ENCODE measurements at places on chromosomes 12 and 14.

DNA sequence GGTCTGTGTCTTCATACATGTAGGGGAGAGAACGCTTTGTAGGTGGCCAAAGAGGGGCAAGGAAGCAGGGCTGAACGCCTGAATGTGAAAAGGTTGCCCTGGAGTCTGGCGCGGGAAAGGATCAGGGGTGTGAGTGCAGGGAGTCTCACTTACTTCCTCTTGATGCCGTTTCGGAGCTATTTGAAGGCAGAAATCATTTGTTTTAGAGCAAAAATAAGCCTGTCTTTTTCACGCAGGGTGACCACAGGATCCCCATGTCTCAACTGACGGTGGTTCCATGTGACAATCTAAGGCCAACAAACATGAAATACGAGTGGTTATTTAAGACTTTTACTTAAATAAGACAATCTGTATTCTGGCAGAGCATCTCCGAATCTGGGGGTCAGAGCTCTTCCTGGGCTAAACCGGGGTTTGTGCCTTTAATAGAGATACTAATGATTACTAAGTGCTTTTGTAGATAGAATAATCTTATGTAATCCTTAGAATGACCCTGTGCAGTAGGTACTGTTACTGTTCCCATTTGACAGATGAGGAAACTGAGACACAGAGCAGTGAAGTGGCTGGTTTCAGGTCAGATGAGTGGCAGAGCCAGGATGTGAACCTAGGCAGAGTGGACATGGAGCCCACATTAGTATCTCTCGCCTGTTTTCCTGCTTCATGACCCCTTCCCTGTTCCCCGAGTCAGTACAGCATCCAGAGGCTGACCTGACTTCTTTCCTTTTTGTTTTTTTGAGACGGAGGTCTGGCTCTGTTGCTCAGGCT lies 1.9 kb downstream of the BRI3BP start:
- no peak for DNase-seq

GRCh38 chr14:67420102-67420739 lies 8.3 kb upstream of the PLEK2 start:
- no peak for DNase-seq

DNA sequence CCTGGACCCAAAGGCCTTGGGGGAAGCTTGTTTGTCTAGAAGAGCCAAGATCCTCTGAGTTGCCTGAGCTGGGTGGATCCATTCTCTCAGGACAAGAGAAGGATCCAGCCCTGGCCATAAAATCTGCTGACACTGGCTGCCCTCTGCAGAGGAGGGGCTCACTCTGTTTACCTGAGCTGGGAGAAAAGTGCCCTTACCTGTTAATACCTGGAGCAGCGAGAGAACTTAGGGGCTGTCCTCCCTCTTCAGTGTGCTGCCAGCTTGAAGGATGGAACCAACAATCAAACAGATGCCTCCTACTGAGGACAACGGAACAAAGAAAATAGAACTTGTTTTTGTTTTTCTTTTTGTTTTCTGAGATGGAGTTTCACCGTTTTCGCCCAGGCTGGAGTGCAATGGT lies 7.3 kb upstream of the KRT7 start:
- no peak for DNase-seq

DNA sequence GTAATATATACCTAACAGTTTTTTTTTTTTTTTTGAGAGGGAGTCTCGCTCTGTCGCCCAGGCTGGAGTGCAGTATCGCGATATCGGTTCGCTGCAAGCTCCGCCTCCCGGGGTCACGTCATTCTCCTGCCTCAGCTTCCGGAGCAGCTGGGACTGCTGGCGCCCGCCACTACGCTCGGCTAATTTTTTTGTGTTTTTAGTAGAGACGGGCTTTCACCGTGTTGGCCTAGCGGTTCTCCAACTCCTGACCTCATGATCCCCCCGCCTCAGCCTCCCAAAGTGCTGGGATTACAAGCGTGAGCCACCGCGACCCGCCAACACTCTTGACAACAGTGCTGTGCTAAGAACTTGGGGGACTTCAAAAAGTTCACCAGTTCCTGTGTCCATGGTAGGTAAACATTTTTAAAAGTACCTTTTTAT lies 63.5 kb downstream of the FOXG1 start:
- no peak for DNase-seq

DNA sequence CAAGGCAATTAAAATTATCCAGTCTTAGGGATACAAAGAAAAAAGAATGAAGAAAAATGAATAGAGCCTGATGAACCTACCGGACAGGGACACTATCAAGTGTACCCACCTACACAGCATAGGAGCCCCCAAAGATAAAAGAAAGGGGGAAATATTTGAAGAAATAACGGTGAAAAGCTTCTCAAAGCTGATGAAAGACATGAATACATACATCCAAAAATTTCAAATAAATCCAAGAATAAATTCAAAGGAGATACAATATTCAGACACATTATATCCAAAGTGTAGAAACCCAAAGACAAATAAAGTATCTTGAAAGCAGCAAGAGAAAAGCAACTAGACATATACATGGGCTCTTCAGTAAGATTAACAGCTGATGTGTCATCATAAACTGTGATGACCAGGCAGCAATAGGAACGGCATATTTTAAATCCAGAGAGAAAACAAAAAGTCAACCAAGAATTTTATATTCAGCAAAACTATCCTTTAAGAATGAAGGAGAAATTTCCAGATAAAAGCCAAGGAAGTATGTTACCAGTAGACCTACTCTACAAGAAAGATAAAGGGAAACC lies 56.0 kb downstream of the CDK17 start:
- no peak for DNase-seq

DNA sequence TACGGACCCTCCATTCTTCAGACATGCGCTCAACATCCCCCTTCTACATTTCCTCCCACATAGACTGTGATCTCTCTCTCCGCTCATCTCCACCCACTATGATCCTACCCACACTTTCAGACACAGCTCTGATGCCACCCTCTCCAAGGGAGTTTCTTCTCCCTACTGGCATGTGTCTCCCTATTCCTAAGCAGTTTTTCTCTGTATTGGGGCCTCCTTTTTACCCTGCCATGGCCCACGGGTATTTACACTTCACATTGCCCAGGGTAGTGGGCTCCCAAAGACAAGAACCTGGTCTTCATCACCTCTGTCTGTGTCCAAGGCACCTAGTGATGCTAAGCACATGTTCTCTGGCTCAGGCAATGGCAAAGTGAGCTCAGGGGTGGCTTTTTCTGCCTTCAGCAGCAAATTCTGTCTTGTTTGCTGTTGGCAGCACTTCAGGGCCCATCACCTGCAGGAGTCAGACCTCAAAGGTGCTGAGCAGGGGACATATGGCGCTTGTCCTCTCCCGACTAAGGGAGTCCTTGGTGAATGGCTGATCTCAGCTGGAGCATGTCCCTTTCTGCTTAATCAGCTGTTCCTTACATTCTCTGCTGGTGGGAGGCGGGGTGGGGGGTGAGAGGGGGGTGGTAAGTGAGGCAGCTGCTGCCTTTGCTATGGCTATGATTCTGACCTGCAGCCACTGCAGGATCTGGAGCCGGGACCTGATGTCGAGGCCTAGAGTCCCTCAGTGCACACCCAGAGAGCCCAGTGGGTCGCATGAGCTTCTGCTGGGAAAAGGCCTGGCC lies 256.8 kb downstream of the PCNX1 start:
- DNase-seq, result no peak

- no peak for DNase-seq
Observed at GRCh38 chr12:114528766-114529165, 122.8 kb upstream of the TBX5 start.

DNA sequence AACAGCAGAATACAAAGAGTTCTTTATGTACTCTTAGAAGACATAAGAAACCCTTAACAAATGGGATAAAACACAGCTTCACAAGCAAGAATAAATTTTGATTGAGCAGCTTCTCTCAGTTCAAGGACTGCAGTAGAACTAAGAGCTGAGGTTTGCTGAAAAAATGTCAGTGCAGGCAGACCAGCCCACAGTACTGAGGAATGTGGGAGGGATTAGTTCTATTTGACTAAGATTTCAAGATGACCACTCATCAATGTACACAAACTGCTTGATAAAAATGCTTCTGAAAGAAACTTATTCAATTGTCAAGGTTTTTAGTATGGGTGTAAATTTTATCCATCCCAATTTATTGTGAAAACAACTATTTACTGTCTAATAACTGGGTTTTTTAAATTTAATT lies 138.4 kb downstream of the SEC23A start:
- DNase-seq, result no peak

- no peak for DNase-seq
Observed at GRCh38 chr14:94244182-94244581, 48.9 kb downstream of the SERPINA10 start.

- DNase-seq, result no peak
Observed at GRCh38 chr12:103523771-103524170, 28.0 kb upstream of the C12orf42 start.

DNA sequence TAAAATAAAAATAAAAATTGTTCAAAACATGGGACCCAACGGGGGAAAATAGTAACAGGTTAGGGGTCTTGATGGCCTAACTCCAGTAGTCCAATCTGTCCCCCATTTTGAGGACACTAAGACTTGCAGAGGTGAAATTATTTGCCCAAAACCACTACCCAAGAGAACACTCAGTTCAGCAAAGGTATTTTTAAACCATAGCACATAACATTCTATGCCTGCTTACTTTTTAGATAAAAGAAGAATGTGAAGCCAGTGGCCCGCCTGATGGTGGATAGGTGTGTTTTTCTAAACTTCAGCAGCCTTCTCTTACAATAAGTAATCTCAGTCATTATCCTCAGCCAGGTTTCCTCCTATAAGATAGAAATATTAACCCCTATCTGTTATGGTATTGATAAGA lies 45.5 kb downstream of the ZNF641 start:
- no peak for DNase-seq

GRCh38 chr12:67155863-67156262 lies 113.3 kb upstream of the CAND1 start:
- no peak for DNase-seq

DNA sequence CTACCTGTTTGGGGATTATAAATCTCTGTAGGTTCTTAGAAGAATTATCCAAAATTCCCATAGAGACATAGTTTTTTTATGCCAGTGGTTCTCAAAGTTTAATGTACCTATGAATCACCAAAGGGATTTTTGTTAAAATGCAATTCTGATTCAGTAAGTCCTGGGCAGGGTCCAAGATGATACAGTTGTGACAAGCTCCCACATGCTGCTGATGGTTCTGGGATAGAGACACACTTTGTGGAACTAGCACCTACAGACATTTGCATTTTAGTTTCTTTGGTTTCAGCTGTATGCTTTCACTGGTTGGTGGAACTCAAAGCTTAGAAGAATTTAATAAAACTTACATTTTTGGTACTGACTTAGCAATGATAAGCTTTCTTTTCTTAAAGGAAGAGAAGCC lies 80.4 kb downstream of the PTCSC3 start:
- DNase-seq, result no peak

DNA sequence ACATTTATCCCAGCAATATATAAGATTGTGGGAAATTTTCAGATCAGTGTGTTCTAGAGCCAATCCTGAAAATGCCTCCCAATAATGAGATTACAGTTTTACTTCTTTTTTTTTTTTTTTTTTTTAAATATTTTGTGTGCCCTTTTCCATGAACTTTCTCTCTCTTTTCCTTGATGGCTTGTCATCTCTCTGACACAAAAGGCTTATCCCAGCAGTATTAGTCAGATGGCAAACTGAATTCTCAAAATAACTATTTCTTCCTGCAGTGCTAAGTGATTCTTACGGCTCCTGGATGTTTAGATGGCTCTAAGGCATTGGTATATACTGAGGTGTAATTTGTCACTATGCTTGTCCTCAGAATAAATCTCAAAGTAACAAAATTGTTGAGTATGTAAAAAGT lies 86.7 kb downstream of the LRP6 start:
- no peak for DNase-seq

- no peak for DNase-seq
Observed at GRCh38 chr14:58752771-58753201, 115.0 kb downstream of the DACT1 start.

DNA sequence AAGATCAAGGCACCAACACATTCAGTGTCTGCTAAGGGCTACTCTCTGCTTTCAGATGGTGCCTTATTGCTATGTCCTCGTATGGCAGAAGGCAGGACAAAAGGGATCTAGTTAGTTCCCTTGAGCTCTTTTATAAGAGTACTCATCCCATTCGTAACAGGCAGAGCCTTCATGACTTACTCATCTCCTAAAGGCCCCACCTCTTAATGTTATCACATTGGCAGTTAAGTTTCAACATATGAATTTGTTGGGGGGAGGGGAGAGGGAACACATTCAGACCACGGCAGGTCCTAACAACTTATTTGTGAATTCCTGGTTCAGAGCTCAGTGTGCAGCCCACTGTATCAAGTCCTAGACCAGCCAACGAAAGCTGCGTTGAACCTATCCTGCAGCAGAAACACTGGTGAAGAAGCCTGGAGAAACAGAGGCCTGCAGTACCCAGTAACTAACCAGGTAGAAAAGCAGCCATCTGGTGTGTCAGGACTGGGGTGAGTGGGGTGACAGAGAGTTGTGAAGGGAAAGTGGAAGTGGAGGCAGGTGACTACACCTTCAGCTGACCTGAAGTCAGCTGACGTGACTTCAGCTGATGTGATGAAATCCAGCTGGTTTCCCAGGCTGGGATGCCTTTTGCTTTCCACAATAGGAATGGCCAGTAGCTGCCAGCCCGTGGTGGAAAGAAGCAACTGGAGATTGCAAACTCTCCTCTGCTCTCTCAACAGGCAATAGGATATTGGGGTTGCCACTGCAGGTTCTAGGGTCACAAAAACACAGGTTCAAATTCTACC lies 101.6 kb upstream of the PLXNC1 start:
- DNase-seq, result no peak

GRCh38 chr14:83779266-83779665 lies 1750.7 kb upstream of the FLRT2 start:
- no peak for DNase-seq

DNA sequence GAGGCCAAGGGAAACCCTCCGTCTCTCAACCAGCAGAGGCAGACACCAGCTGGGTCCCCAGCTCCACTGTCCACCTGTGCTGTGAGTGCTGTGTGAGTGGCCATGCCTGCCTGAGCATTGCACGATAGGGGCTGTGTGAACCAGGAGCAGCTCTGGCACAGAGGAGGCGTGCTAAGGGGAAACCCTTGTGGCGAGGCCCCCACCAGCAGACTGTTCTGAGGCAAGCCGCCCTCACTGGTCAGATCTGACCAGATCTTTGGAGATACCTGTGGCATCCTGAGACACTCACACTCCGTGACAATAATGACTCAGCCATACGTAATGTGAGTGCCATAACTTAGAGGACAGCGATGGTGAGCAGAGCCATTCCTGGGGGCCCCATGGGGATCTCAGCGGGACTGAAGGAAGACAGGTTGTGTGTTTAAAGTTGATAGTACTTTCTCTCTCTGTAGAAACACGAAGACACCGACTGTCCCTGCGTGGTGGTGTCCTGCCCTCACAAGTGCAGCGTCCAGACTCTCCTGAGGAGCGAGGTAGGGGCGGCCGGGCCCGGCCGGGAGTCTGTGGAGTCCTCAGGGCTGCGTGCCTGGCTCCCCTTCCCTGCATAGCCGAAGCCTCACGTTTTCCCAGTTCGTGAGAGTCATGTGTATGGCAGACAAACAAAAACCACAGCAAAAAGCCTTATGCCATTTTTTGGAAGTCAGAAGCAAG lies 36.6 kb upstream of the AMN start:
- no peak for DNase-seq

DNA sequence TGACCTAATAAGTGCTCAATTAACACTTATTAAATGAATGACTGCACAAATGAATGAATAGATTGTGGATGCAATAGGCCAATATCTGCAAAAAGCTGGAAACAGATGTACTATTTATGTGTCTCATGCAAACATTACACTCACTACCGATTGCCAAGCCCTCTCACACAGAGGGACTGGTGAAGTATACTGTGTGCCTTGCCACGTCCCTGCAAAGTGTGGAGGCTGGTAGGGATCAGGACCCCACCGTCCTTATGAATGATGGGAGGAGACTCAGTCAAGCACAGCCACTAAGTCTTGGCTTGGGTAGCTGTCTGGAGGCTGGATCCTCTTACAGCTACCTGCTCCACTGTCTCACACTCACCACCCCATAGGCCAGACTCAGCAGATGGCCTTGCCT lies 3.9 kb upstream of the TUNAR start:
- no peak for DNase-seq
